Activated naive CD8-positive, alpha-beta T cell treated with anti-CD3 and anti-CD28 coated beads, Interleukin-2, amount 50 U/mL, for 24 hours (primary cell): ENCODE measurements at places on chromosomes 13 and 19.

- DNase-seq = no peak
- no peaks in the 10 kb centered on the region for H3K36me3 ChIP-seq
- no peak overlapping the region for H3K4me3 ChIP-seq
- H3K4me1 ChIP-seq = peaks cover 21% of the 10 kb centered on the region
These were observed 19.5 kb upstream of the MEIS3 start for GRCh38 chr19:47438793-47439220.

GRCh38 chr19:55690769-55691545 lies 15.9 kb downstream of the EPN1 start:
- no peak overlapping the region for H3K27ac ChIP-seq
- peaks cover 2% of the 10 kb centered on the region for H3K4me1 ChIP-seq
- DNase-seq = no peak
- H3K36me3 ChIP-seq = peaks cover 17% of the 10 kb centered on the region

GRCh38 chr19:8311461-8312260 lies 3.5 kb upstream of the CD320 start:
- H3K27ac ChIP-seq = no peak overlapping the region
- no peak for DNase-seq
- peaks cover 28% of the 10 kb centered on the region for H3K36me3 ChIP-seq
- H3K27me3 ChIP-seq = no peaks in the 10 kb centered on the region

DNA sequence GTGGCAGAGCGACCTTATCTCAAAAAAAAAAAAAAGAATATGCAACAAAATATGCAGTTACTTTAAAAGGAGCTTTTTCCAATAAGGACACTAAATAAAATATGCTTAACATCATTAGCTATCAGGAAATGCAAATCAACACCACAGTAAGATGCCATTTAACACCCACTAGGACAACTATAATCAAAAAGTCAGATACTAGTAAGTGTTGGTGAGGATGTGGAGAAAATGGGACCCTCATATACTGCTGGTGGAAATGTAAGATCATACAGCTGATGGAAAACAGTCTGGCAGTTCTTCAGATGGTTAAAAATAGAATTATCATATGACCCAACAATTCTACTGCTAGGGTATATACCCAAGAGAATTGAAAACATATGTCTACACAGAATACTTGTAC lies 24.5 kb upstream of the AKT2 start:
- H3K4me1 ChIP-seq = no peaks in the 10 kb centered on the region
- no peaks in the 10 kb centered on the region for H3K27me3 ChIP-seq
- H3K36me3 ChIP-seq = no peaks in the 10 kb centered on the region
- H3K4me3 ChIP-seq = no peak overlapping the region
- no peak for DNase-seq

DNA sequence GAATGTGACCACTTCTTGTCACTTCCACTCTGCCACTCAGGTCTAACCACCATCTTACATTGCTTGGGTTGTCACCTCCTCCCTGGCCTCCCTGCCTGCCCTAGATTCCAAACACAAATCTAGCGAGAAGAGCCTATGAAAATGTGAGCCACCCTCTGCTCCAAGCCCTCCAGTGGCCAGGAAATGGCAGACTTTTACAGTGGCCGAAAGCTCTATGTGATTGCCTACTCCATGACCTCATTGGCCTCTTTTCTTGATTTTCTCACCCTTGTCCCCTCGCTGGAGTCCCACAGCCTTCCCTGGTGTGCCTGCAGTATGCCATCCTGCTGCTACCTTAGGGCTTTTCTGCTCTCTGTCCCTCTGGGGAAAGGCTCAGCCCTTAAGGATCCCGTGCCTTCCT lies 84.2 kb downstream of the LRCH1 start:
- no peak overlapping the region for H3K4me3 ChIP-seq
- no peak for DNase-seq
- H3K36me3 ChIP-seq = peaks cover 5% of the 10 kb centered on the region

DNA sequence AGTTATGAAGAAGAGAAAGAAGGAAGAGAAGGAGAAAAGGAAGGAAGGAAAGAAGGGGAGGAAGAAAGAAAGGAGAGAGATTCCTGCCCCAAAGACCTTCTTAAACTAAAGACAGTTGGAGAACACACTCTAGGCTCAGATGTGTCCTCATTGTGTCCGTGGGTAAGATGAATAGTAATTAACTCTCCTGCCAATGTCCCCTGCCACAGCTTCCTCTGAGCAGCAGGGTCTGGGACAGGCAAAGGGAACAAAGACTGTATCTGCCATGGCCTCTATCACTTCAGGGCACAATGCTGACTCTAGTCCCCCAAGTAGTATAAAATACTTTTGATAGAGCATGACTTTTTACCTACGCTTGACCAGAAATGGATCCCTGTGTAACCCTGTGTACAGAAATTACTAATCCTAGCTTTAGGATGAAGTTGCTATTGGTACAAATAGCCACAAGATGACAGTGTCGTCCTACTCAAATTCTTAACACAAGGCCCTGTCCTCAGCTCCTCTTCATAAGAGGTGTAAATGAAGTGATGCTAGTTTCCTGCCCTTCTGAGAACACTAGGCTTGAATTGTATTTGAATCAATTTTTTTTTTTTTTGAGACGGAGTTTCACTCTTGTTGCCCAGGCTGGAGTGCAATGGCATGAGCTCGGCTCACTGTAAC lies 186.2 kb upstream of the GPR12 start:
- no peaks in the 10 kb centered on the region for H3K4me1 ChIP-seq
- no peak for DNase-seq
- no peak overlapping the region for H3K27ac ChIP-seq
- no peak overlapping the region for H3K4me3 ChIP-seq

GRCh38 chr19:53877361-53877766 lies 4.6 kb upstream of the PRKCG start:
- H3K27ac ChIP-seq = no peak overlapping the region
- peaks cover 56% of the 10 kb centered on the region for H3K4me1 ChIP-seq
- no peaks in the 10 kb centered on the region for H3K27me3 ChIP-seq
- DNase-seq = no peak
- H3K4me3 ChIP-seq = peak overlapping the region; percentile 22

- DNase-seq = no peak
- H3K4me1 ChIP-seq = no peaks in the 10 kb centered on the region
These were observed 114.2 kb upstream of the CLDN10 start for GRCh38 chr13:95438297-95438696.

GRCh38 chr13:49395451-49395865 lies 48.4 kb downstream of the CAB39L start:
- H3K27ac ChIP-seq = no peak overlapping the region
- no peaks in the 10 kb centered on the region for H3K36me3 ChIP-seq
- H3K4me3 ChIP-seq = no peak overlapping the region
- H3K4me1 ChIP-seq = no peaks in the 10 kb centered on the region
- DNase-seq = no peak

GRCh38 chr19:2016041-2016807 lies 710 bp upstream of the BTBD2 start:
- H3K27me3 ChIP-seq = no peaks in the 10 kb centered on the region
- H3K27ac ChIP-seq = no peak overlapping the region
- peak; percentile 63 for DNase-seq

- H3K27ac ChIP-seq = no peak overlapping the region
- DNase-seq = no peak
- H3K4me3 ChIP-seq = no peak overlapping the region
- H3K4me1 ChIP-seq = peaks cover 2% of the 10 kb centered on the region
- no peaks in the 10 kb centered on the region for H3K27me3 ChIP-seq
- no peaks in the 10 kb centered on the region for H3K36me3 ChIP-seq
These were observed 25.9 kb downstream of the ZSWIM9 start for GRCh38 chr19:48196321-48196763.

DNA sequence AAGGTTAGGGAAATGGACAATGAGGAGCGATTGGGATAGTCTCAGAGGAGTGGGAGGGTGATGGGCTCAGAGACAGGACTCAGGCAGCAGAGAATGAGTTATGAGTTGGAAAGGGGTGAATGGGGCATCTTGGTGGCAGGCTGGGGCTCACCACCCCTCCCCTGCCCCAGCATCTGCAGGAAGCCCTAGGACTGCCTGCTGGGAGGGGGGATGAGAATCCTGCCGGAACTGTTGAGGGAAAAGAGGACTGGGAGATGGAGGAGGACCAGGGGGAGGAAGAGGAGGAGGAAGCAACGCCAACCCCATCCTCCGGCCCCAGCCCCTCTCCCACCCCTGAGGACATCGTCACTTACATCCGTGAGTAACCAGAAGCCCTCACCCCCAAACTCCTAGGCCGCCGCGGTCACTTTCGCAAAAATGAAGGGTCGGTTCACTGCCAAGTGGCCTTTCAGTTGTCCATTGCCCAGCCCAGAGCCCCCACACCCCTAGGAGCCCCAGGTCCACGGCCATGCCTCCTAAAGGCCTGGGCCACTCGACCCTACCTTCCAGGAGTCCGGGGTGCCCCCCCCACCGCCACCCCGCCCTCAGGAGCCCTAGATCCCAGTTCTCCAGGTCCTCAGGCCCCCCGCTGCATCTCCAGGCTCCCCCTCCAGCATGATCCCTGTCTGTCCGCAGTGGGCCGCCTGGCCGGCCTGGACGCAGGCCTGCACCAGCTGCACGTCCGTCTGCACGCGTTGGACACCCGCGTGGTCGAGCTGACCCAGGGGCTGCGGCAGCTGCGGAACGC lies 764 bp downstream of the CLEC11A start:
- peak overlapping the region; percentile 55 for H3K27ac ChIP-seq
- peaks cover 38% of the 10 kb centered on the region for H3K27me3 ChIP-seq

DNA sequence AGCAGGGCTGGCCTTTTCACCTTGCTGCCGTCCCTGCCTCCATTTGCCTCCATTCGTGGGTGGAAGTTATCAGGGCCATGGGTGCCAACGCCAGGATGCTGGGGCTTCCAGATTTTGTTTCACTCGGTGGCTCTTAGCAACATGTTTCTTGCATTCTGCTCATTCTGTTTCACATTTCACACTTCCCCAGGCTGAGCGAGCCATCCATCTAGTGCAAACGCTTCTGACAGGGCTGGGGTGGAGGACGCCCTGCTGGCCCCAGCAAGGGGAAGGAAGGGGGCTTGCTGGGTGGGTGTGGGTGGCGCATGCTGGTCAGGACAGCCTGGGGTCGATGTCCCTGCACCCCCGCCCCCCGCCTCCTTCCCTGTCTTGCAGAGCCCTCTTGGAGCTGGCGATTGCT lies 165.2 kb downstream of the URI1 start:
- H3K27ac ChIP-seq = no peak overlapping the region
- H3K36me3 ChIP-seq = no peaks in the 10 kb centered on the region
- DNase-seq = no peak
- H3K27me3 ChIP-seq = no peaks in the 10 kb centered on the region
- no peak overlapping the region for H3K4me3 ChIP-seq

- H3K27ac ChIP-seq = no peak overlapping the region
- no peaks in the 10 kb centered on the region for H3K36me3 ChIP-seq
- H3K4me3 ChIP-seq = no peak overlapping the region
- peaks cover 17% of the 10 kb centered on the region for H3K27me3 ChIP-seq
- no peak for DNase-seq
- no peaks in the 10 kb centered on the region for H3K4me1 ChIP-seq
These were observed 5.9 kb upstream of the GDF15 start for GRCh38 chr19:18379803-18380747.

- peaks cover 2% of the 10 kb centered on the region for H3K4me1 ChIP-seq
- H3K4me3 ChIP-seq = no peak overlapping the region
- DNase-seq = no peak
- peaks cover 32% of the 10 kb centered on the region for H3K27me3 ChIP-seq
These were observed 2.3 kb downstream of the ZNF536 start for GRCh38 chr19:30374539-30374864.

GRCh38 chr13:51794964-51795363 lies 9.0 kb downstream of the DHRS12 start:
- H3K36me3 ChIP-seq = peaks cover 8% of the 10 kb centered on the region
- no peak overlapping the region for H3K4me3 ChIP-seq
- H3K27me3 ChIP-seq = no peaks in the 10 kb centered on the region

DNA sequence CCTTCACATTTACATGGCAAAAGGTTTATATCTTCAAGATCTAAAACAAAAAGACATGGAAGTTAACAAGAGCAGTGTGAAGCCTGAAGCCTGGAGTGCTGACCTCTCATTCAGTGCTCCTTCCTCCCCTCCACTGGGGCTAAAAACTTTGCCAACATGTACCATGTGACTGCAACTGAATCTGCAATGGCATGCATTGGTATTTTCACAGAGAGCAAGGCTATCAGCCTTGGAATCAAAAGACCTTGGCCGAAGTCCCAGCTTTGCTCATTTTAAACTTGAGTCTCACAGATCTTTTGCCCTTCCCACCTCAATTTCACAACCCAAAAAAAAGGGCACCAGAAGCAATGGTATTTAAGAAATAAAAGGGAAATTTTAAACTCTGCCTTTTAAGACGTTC lies 325.1 kb downstream of the DCT start:
- H3K4me3 ChIP-seq = no peak overlapping the region
- peaks cover 7% of the 10 kb centered on the region for H3K27me3 ChIP-seq
- no peaks in the 10 kb centered on the region for H3K36me3 ChIP-seq

DNA sequence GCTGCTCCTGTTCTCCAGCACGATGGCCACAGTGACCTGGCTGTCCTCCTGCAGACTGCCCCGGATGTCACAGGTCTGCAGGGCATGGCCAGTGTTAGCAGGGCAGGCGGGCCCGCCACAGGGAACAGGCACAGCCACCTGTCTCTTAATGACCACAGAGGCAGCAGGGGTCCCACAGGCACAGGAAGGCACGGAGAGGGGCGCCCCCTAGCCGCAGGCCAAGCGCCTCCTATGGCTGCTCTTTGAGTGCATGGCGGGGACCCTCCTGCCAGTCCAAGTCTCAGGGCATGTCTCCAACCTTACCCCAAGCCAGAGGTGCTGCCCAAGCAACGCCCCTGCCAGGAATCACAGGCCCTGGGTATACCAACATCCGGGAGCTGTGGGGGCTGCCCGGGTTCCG lies 14.1 kb downstream of the IZUMO4 start:
- peaks cover 34% of the 10 kb centered on the region for H3K36me3 ChIP-seq
- H3K27me3 ChIP-seq = no peaks in the 10 kb centered on the region
- H3K4me1 ChIP-seq = peaks cover 8% of the 10 kb centered on the region
- no peak overlapping the region for H3K27ac ChIP-seq
- no peak for DNase-seq

- no peak for DNase-seq
- no peak overlapping the region for H3K4me3 ChIP-seq
- no peaks in the 10 kb centered on the region for H3K36me3 ChIP-seq
- H3K4me1 ChIP-seq = no peaks in the 10 kb centered on the region
- H3K27ac ChIP-seq = no peak overlapping the region
These were observed 222.4 kb upstream of the PCDH17 start for GRCh38 chr13:57409121-57409520.

DNA sequence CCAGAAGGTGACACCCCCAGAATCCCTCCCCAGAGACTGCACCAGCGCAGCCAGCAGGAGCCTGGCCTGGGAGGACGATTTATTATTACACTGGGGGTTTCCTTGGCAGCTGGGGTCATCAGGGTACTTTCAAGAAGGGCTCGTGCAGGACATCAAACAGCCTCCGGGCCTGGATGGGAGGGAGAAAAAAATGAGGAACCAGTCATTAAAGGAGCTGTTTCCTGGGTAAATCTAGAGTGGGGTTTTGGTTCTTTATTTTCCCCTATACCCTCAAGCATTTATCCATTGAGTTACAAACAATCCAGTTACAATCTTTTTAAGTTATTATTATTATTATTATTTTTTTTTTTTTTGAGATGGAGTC lies 3.1 kb downstream of the POLR1G start:
- H3K27ac ChIP-seq = no peak overlapping the region
- no peak for DNase-seq
- peaks cover 7% of the 10 kb centered on the region for H3K27me3 ChIP-seq
- H3K4me3 ChIP-seq = no peak overlapping the region
- peaks cover 34% of the 10 kb centered on the region for H3K4me1 ChIP-seq

- H3K27me3 ChIP-seq = no peaks in the 10 kb centered on the region
- H3K27ac ChIP-seq = no peak overlapping the region
- H3K36me3 ChIP-seq = no peaks in the 10 kb centered on the region
- H3K4me1 ChIP-seq = peaks cover 19% of the 10 kb centered on the region
- DNase-seq = no peak
These were observed 125.0 kb downstream of the TNFRSF19 start for GRCh38 chr13:23695196-23695595.
